Peyer's patch (tissue), 4 donors: ENCODE measurements at places on chromosomes 5 and 9.

GRCh38 chr5:100861148-100861547 lies 41.9 kb downstream of the ST8SIA4 start:
- no peak for DNase-seq

DNA sequence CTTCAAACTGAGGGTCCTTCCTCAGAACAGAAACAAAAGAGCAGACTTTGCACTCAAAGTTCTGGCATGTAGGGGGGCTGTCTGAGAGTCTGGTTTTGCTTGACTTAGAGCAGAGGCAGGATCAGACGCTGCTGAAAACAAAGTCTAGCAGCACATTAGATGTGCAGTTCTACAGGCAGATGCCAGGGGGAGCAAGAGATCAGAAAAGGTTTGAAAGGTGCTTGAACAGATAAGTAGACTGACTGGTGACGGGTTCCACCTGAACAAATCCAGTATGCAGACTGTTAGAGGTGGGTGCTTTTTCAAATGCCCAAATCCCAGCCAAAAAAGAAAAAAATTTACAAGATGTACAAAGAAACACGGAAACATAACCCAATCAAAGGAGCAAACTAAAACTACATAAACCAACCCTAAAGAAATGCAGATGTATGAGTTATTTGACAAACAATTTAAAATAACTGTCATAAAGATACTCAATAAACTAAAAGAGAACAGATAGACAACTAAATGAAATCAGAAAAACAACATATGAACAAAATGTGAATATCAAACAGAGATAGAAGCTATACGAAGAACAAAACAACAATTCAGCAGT lies 194.7 kb upstream of the FREM1 start:
- peak; percentile 77 for DNase-seq

DNA sequence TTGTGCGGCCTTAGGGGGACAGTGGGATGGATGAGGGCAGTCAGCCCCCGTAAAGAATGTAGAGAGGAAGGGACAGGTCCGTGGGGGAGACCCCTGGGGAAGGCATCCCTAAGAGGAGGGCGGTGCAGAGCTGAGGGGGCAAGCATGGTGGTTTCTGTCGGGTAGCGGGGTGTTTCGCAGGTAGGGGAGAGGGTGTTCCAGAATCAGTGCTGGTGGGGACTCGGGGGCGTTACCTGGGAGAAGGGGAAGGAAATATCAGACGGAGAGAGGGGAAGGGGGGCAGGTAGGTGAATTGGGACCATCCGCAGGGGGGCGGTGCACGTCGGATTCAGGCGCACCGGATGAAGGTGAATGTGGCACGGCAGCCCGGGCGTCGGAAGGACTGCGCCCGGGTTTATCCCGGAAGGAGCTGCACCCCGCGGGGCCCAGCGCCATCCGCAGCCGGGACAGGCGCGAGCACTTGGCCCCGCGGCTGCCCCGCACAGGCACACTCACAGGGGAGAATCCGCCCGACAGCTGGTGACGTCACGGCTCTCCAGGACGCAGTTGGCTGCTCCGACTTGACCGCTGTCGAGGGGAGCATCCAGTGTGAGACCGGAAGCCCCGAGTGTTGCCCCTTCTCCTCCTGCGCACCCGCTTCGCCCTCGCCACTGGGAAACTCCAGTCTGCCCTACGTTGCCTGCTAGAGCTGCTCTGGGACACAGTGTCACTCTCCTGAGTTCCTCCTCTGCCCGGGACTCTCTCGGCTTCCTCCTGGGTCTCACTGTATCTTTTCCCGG lies 1.3 kb downstream of the CD72 start:
- peak; percentile 74 for DNase-seq

DNA sequence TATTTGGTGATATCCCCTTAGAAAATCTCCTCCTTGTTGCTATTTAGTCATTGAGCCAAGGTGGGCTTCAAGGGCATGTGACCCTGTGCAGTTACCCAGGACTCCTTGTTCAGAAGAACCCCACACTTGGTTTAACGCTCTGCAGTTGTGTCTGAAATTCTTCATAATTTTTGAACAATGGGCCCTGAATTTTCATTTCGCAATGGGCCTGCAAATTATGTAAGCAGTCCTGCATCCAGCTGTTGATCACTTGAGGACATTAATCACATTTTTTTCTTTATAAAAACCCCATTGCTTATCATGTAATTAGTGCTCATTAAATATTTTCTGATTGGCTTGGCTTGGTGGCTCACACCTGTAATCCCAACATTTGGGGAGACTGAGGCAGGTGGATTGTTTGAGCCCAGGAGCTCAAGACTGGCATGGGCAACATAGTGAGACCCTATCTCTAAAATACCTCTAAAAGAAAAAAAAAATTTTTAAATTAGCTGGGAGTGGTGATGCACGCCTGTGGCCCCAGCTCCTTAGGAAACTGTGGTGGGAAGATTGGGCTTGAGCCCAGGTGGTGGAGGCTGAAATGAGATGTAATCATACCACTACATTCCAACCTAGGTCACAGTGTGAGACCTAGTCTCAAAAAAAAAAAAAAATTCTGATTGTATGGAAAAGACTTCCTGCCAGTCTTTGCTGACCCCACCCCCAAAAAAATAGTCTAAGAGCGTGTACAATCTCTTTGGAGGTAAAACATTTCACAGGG lies 194.2 kb upstream of the HAPLN1 start:
- DNase-seq: no peak

- DNase-seq: no peak
These were observed 194.7 kb upstream of the KLF4 start for GRCh38 chr9:107684224-107684623.

GRCh38 chr5:127962491-127962890 lies 121.1 kb upstream of the SLC12A2 start:
- no peak for DNase-seq

GRCh38 chr5:154076240-154076922 lies 37.6 kb downstream of the MFAP3 start:
- no peak for DNase-seq

DNA sequence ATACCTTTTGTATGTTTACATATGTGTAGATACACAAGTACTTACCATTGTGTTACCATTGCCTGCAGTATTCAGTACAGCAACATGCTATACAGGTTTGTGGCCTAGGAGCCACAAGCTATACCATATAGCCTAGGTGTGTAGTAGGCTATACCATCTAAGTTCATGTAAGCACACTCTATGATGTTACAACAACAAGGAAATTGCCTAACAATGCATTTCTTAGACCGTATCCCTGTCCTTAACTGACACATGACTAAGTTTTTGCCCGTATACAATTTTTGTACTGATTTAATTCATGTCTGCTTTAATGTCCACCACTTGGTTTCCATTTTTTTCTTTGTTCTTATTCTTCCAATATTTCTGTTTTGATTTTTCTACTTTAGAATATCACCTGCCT lies 18.5 kb downstream of the TNPO1 start:
- no peak for DNase-seq

GRCh38 chr5:175657593-175658271 lies at the start of gene HRH2:
HRH2 (plus strand) TSS chr5:175658071; CDS start chr5:175683234, 25,163 bp downstream.
- peak; percentile 23 for DNase-seq

DNA sequence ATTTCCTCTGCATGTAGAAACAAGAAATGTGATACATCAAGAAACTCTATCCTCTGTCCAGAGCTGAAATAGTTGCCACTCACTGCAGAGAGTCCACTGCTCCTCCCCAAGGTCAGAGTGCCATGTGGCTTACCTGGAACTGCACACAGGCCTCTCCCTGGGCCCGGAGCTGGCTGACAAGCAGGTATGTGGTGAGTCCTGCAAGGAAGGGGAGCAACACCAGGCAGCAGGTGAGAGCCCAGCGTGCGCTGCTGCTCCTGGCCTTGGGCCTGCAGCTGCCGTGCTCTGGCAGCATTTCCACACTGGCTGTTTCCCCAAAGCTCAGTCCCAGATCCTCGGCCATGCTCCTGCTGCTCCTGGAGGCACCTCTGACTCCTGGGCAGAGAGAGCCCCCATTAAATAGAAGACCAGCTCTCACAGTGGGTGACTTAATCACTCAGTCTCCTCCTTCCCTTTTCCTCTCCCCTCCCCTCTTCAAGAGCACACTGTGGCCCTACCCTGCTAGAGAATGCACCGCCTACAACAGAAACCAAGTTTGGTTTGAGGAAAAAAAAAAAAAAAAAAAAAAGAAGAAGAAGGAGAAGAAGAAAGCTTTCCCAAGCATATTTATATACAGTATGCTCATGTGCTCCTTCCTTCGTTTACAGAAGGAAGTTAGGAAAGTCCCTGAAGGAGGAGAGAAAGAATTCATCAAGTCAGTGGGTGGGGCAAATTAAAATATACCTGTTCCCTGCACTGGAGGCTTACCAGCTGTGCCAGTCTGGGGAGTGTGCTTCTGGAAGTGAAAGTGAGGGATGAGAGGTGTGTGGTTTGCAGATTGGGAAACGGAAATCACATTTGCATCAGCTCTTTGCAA lies at the start of gene TNFSF15:
Gene TNFSF15, minus strand, starts transcription at position 370 of the 856 bp plus-strand sequence. Its CDS starts 27 bp downstream, at position 343.
- peak; percentile 64 for DNase-seq

GRCh38 chr5:17470064-17470463 lies 28.0 kb upstream of the TAF11L2 start:
- DNase-seq: no peak

GRCh38 chr5:143401227-143402016 lies 2.1 kb downstream of the NR3C1 start:
- DNase-seq: no peak

GRCh38 chr9:134839455-134840125 lies 41.0 kb upstream of the FCN2 start:
- DNase-seq: no peak

- no peak for DNase-seq
These were observed 417.0 kb downstream of the MAN2A1 start for GRCh38 chr5:110106750-110107149.

GRCh38 chr9:107794259-107794658 lies 304.7 kb upstream of the KLF4 start:
- DNase-seq: no peak

GRCh38 chr5:149679876-149680809 lies 50.0 kb upstream of the PPARGC1B start:
- no peak for DNase-seq

- DNase-seq: no peak
These were observed 20.2 kb downstream of the ORM2 start for GRCh38 chr9:114349713-114350480.

GRCh38 chr5:62282064-62282463 lies 23.9 kb upstream of the KIF2A start:
- DNase-seq: no peak

- DNase-seq: no peak
These were observed 172.7 kb upstream of the RIOK2 start for GRCh38 chr5:97355775-97356174.

DNA sequence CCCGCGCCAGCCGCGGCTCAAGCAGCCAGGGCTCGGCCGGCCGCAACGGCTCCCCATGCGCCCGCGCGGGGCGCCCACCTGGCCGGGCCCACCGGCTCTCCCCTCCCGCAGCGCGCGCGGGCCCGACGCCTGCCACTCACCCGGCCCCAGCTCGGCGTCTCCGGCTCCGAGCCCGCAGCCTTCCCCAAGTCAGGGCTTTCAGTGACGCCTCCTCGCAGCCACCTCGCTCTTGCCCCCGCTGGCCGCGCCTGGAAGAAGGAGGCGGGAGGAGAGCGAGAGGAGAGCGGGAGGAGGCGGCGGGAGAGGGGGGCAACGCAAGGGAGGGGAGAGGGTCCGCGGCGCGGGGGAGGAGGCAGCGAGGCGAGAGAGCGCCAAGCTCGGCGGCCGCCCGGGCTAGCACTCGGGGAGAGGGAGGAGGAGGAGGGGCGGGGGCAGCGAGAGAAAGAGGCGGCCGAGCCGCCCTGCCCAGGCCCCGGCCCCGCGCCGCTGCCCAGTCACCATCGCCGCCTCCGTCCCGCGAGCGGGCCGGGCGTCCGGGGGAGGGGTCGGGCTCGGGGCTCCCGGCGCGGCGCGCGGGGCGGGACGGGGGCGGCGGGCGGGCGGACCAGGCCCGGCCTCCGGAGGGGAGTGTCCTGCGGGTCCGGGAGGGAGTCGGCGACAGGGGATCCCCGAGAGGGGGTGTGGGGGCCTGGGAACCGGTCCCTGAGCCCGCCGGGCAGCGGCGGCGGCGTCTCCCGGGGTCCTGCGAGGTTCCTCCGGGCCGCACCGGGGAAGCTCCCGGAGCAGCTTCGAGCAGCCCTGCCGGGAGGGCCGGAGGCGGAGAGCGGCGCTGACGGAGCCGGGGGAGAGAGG lies at the start of gene LHFPL2:
Gene LHFPL2, minus strand, starts transcription at position 414 of the 852 bp plus-strand sequence. CDS start 138,559 bp downstream, outside the sequence.
- DNase-seq: peak; percentile 87

GRCh38 chr5:73673161-73673591 lies 47.2 kb downstream of the ARHGEF28 start:
- DNase-seq: no peak

GRCh38 chr5:117539692-117540091 lies 965.1 kb upstream of the SEMA6A start:
- no peak for DNase-seq

- DNase-seq: no peak
These were observed 21.0 kb downstream of the DNAJA1 start for GRCh38 chr9:33046061-33046460.

DNA sequence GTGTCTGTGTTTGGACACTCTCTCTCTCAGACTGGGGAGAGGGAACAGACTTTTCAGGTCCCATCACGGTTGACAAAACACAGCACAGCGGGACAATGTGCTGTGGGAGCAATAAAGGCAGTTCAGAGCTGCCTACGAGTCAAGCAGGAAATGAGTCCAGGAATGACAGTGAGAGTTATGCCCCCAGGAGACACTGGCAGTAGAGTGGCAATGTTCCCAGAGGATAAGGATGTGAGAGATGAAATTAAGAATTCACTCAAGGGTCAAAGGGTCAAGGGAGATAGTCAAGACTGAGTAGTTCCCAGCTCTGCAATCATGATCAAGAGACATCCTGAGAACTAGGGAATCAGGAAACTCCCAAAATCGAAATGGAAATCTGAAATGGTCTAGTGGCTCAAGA lies 156.1 kb downstream of the LURAP1L start:
- DNase-seq: no peak

DNA sequence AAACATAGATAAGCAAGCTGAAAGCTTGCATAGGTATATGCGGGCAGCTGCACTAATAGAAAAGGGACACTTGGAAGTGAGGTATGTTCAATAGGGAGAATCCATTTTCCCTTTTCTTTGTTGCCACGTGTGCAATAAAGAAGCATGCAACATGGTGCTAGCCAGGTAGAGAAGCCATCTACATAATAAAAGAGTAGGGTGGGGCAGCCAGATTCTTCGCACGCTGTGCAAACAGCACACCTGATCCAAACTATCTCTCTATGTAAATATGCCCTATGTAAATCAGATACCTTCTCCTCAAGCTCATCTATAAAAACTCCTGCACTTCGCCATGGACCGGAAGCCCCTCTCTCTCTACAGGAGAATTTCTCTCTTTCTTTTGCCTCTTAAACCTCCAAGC lies 91.9 kb upstream of the C9orf72 start:
- no peak for DNase-seq

- no peak for DNase-seq
These were observed 49.9 kb downstream of the IRX2 start for GRCh38 chr5:2701592-2701991.

DNA sequence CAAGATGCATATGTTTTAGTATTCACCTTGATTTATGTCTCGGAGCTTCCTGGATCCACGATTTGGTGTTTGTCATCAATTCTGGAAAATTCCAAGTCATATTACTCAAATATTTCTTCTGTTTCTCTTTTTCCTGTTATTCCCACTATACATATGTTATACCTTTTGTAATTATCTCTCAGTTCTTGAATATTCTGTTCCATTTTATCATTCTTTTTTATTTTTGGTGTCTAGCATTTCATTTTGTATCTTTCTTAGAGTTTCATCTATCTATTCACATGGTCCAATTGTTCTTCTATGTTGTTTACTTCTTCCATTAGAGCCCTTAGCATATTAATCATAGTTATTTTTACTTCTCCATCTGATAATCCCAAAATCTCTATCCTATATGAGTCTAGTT lies 637.8 kb upstream of the GRAMD2B start:
- no peak for DNase-seq
